ENCODE measurements at places on chromosomes 13 and 19.

DNA sequence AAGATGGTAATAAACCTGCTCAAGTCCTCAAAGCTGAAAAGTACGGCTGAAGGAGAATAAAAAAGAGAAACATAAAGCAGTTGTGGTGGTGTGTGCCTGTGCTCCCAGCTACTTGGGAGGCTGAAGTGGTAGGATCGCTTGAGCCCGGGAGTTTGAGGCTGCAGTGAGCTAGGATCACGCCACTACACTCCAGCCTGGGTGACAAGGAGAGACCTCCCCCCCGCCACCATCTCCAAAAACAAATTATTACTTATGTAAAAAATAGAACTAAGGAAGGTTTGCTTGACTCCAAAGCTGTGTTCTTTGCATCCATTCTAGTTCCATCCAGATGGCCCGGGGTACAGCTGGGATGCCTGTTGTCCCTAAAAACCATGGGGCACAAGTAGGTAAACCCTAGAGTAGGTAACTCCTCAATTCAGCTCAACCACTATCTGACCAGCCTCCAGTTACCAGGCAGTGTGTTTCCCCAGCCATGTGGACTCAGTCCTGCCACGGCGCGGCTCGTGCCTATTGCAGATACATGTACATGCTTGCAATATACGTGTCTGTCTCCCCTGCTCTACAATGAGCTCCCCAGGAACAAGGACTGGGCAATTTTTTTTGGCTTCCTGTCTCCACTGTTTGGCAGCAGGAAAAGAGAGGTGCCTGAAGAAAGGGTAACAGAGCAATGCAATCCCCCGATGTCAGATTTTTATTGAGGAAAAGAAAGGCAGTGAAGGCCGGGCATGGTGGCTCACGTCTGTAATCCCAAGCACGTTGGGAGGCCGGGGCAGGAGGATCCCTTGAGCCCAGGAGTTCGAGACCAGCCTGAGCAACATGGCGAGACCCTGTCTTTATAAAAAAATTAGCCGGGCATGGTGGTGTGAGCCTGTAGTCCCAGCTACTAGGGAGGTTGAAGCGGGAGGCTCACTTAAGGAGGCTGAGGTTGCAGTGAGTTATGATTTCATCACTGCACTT lies 101.3 kb downstream of the GNG7 start:
- DNase-seq, result no peak

- no peak for DNase-seq
These were observed 20.3 kb downstream of the LYL1 start for GRCh38 chr19:13082192-13083007.

DNA sequence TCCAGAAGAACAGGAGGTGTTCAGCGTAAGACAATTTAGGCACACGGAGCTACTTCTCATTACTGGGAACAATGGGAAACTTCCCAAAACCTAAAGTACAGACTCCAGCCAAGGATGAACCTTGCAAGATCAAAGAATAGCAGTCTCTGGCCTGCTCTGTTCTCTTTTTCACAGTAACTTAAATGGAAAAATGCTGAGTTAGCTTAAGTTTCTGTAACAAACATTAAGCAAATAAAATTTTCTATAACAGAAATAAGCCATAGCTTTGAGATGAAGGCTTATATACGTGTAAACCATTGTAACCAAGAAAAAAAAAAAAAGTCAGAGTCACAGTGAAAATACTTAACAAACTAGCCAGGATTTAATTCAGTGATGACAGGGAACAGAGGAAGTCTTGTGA lies 18.2 kb upstream of the ZNF460 start:
- DNase-seq, result no peak

- DNase-seq, result no peak
These were observed 933 bp upstream of the UQCR11 start for GRCh38 chr19:1606138-1606651.

DNA sequence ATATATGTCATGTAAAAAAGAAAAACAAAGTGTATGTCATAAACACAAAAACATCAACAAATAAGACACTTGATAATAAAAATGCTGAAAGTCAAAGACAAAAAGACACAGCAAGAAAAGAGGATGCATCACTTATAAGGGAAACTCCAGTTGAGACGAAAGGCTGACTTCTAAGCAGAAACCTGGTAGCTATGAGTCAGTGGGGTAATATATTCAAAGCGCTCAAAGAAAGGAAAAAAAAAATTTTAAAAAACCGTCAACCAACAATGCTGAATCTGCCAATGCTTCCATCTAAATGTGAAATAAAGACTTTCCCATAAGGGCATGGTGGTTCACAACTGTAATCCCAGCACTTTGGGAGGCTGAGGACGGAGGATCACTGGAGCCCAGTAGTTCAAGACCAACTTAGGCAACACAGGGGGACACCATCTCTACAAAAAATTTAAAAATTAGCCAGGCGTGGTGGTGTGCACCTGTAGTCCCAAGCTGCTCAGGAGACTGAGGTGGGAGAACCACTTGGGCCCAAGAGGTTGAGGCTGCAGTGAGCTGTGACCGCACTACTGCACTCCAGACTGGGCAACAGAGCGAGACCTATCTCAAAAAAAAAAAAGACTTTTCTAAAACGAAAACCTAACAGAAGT lies 24.0 kb downstream of the USP12 start:
- no peak for DNase-seq

GRCh38 chr13:111031531-111031961 lies 83.6 kb upstream of the ARHGEF7 start:
- no peak for DNase-seq

GRCh38 chr13:97058391-97058790 lies 64.1 kb upstream of the OXGR1 start:
- no peak for DNase-seq

DNA sequence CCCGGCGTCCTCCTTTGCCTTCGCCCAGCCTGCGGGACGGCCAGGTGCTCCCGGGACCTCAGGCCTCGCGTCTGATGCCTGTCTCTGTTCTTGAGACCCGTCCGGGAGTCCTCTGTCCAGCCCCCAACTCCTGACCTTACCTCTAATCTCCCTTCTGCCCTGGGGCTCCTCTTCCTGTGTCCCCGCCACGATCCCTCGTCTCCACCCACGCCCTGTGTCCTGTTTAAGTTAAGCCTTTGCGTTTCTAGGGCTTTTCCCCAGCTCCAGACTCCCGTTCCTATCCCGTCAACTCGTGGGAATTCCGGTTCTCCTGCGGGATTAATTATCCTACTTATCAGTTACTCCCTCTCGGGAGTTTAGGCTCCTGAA lies 686 bp downstream of the LENG8 start:
- DNase-seq, result no peak

- peak; percentile 19 for DNase-seq
These were observed 232.9 kb downstream of the FOXO1 start for GRCh38 chr13:40433577-40433976.

DNA sequence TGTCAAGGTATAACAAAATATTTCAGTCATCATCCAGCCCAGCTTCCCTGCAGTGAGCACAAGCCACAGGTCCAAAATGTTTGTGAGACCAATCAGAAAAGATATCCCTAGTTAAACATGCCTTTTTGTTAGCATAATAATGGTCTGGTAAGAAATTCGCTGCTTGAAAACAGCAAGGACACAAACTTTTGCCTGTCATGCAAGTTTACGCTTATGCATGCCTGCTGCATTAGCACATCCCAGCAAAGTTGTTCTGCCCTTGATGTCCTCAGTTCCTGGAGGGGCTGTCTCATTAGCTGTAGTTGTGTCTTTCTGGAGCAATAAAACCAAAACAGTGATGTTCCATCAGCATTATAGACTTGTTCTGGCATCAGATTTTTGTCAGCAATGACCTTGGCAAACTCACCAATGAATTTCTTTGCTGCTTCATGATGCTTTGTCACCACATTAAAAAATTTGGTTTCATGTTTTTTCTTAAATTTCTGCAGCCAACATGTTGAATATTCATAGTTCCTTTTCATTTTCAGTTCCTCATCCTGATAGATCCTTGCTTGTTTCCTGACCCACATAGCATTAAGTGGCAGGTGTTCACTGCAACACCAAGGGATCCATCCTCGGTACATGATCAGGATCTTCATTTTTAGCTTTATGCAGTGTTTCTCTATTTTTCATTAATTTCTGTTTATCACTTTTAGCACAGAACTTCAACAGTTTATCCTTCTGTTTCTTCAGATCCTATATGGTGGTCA lies 72.0 kb upstream of the GPR183 start:
- DNase-seq, result no peak

GRCh38 chr19:6063576-6064335 lies 46.5 kb downstream of the RFX2 start:
- no peak for DNase-seq

- no peak for DNase-seq
These were observed 52.8 kb downstream of the MCF2L start for GRCh38 chr13:113021811-113022210.

- no peak for DNase-seq
These were observed 19.4 kb downstream of the ZNF816 start for GRCh38 chr19:52943134-52943883.

GRCh38 chr13:95926231-95926630 lies 127.0 kb downstream of the UGGT2 start:
- DNase-seq, result no peak

GRCh38 chr13:24893863-24894262 lies 129.9 kb downstream of the RNF17 start:
- no peak for DNase-seq

GRCh38 chr13:24763596-24764275 lies at the start of gene RNF17:
Gene RNF17, plus strand, starts transcription at chr13:24764169. Its CDS starts 35 bp downstream, at chr13:24764204.
- no peak for DNase-seq

- no peak for DNase-seq
These were observed 166.0 kb upstream of the ZNF536 start for GRCh38 chr19:30206187-30206586.

GRCh38 chr19:10352764-10353671 lies 13.6 kb upstream of the ICAM3 start:
- DNase-seq, result no peak

DNA sequence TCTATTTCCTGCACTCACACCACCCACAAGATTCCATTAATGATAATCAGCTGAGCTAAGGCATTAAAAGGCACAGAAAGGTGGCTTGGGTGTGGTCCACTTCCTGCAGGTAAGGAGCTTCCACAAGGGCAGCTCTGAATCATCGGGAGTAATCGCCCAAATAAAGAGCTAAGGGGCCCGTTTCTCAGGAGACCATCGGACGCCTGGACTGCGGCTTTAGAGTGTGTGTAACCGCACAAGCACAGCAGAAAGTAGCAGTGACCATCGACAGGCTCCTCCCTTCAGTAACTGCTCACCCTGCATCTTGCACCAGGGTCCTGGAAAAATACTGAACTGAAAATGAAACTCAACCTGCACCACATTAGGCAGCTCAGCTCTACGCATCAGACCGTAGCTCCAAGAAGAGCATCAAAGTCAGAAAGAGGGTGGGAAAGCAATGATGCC lies 6.0 kb downstream of the STK24 start:
- no peak for DNase-seq

DNA sequence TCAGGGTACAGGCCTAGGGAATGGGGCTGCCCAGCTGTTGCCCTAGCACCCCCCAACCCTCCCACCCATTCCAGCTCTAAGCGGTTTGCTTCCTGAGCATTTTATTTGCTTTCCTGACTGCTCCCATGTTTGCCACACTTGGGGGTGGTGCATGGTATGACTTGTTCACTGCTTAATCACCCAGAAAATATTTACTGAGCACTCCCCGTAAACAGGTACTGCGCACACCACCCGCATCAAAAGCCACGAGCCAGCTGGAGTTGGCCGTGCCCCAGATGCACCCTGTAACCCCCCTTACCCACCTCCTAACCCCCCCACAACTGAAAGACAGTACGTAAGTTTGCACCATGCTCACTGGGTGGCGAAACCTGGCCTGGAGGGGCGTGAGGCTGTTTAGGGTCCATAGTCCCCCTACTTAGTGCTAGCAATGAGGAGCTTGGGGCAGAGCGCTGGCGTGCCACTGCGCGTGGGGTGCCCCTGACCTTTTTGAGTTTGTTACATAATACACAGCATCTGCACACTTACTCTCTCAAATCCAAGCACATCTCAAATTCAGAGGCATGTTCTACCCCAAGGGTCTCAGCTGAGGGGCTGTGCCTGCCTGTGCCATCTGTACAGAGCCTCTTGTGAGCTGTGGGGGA lies 29.8 kb downstream of the DPF1 start:
- no peak for DNase-seq

All from stimulated activated CD8-positive, alpha-beta memory T cell treated with anti-CD3 and anti-CD28 coated beads, Interleukin-4, amount 100 ng/mL, for 24 hours (primary cell).